CD4-positive, alpha-beta T cell treated with Interleukin-21 for 1 hour (primary cell): ENCODE measurements at places on chromosomes 7 and 10.

DNA sequence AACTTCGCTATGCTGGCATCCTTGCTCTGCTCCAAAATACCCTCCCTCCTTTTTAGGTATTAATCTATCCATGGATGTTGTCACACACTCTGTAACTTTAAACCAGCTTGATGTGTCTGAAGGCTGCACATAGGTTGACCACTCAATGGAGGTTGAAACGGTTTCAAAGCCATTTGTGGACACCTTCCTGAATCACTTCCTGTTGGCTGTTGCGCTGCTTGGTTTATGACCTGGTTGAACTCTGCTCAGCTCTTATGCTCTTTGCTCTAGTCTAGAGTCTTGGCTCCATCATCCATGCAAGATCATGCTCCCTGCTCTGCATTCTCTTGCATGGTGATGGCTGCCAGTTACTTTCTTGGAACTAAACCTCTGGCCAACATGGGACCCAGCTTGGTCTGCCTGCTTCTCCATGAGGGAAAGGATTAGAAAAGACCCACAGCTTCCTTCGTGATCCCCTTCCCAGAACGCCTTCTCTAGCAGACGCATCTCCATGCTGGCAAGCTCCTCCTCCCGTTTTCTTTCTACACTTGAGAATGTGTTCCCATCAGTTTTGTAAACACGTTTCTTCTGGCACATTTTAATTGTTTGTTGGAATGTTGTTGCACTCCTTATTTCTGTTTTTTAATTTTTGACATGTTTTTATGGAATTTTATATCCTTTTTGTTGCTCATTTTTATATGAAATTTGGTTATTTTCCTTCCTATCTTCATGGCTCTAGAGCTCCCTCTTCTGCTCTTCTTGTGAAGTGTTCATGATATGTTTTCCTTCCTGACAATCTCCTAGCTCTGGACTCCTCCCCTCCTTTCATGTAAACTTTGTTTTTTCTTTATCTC lies 149.8 kb downstream of the XPNPEP1 start:
- DNase-seq: no peak

DNA sequence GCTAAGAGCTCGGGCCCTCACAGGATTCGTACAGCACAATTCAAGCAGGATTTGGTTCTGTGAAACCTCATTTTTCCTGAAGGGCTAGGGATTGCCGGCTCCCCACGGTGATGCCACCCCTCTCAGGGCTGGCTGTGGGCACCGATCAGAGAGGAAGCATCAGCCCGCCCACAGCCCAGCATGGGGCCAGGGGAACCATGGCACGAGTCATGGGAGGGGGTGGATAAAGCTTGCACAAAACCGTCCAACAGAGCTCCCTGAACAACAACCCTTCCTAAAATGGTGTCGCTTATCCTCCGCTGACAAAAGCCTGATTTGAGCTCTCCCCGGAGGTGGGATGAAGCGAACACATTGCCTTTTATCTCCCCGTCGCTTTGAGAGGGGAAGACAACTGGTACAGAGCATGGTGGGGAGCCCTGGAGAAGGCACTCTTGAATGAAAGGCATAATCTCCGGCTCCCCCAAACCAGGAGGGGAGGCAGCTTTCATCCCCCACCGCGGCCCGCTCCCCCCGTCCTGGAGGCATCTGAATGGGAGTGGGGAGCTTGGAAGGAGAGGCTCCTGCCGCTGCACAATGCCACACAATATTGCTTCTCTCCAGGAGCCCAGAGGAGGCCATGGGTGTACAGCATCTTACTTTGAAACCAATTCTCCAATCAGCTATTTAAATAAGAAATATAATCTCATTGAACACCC lies 144.0 kb downstream of the RPS24 start:
- DNase-seq: no peak

DNA sequence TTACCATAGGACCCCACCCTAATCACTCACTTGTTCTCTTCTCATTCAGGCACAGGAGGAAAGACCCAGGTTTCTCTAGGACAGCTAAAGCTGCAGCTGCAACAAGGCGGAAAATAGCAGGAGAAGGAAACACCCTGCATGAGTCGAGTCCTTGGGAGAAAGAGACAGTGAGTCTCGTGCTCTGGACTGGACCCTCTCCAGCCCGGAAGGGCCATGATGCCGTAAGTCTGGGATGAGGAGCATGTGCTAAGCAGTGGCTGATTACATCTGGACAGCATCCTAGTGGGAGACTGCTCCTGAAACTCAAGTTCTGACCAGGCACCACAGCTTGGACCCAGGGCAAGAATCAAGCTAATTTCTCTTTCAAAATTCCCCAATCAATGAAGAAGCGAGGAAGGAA lies 39.4 kb downstream of the FBXW4 start:
- no peak for DNase-seq

GRCh38 chr10:21753497-21754270 lies 219.7 kb downstream of the MLLT10 start:
- DNase-seq: no peak

GRCh38 chr10:6671976-6672375 lies 91.9 kb upstream of the PRKCQ start:
- DNase-seq: no peak

DNA sequence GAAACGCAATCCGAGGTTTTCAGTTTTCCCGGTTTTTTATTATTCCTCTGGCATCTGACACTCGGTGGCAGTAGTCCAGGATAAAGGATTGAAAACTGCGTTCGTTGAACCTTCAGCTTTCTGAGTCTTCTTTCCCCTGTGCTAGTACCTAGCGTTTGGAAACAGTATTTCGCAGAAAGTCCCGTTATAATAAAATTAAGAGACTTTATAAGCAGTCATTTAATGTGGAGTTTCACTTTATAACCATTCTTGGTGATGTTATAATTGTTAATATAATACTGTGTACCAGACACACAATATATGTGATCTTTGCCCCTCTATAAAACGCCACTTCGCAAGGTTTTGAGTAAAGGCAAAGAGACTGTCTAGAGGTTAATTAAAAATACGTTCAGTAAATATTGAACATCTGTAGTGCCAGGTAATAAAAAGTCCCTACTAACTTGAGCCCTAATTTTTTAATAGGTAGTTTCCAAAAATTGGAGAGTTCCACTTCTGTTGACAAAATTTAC lies 874 bp downstream of the CISD1 start:
- DNase-seq: peak; percentile 9

- no peak for DNase-seq
Measured at GRCh38 chr10:123527151-123527550, 139.0 kb upstream of the GPR26 start.

GRCh38 chr10:75456122-75456521 lies 24.7 kb downstream of the LRMDA start:
- DNase-seq: no peak

DNA sequence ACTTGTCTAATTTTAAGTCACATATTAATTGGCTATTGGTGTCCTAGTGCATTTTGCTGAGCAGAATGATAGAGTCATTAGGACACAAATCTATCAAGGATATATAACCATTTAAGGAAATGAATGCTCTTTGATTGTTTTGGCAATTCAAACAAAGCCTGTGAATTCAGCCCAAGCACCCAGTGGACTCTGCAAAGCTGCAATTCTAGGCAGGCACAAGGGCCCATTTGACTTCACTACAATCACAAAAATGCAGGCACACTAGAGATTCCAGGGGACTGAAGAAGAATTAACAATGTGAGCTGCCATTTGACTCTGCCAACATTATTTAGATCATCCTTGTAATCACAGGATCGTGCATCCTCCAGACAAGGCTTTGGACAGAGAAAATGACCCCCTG lies 544.2 kb upstream of the PHF14 start:
- no peak for DNase-seq

GRCh38 chr7:1843921-1844335 lies 173.9 kb downstream of the ELFN1 start:
- DNase-seq: no peak

DNA sequence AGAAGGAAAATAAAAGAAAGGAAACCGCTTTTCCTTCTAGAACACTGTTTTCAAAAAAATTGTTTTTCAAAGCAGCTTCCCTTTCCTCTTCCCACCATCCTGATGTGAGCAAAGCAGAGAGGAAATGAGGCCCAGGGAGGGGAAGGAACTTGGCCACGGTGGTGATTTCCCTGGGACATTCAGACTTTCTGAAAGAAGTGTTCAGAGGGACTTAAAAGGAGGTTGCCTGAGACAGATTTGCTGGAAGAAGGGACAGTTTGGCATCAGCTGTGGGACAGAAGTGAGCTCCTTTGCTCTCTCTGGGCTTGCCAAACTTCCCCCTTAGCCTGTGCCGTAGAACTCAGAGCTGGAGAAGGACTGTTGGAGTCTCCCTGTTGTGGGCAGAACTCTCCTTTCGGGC lies 30.3 kb downstream of the ADCYAP1R1 start:
- no peak for DNase-seq

DNA sequence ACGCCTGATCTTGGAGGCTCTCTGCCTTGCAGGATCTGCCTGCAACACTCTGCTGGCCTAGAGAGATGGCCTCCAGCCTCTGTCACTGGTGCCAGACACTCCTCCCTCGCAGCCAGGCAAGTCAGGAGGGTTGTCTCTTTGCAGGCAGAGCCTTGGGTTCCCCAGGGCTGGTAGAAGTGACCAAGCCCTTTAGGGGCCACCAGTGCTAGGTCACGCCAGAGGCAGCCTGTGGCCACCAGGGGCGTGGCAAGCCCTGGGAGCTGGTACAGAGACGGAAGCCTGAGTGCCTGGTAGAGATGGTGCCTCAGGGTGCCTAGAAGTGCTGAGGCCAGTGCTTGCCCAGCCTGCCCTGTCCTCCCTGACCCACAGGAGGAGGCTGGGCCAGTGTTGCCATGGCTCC lies 9.1 kb downstream of the ADCYAP1R1 start:
- DNase-seq: no peak

- DNase-seq: no peak
Measured at GRCh38 chr10:35413985-35414861, 77.9 kb downstream of the CCNY start.

DNA sequence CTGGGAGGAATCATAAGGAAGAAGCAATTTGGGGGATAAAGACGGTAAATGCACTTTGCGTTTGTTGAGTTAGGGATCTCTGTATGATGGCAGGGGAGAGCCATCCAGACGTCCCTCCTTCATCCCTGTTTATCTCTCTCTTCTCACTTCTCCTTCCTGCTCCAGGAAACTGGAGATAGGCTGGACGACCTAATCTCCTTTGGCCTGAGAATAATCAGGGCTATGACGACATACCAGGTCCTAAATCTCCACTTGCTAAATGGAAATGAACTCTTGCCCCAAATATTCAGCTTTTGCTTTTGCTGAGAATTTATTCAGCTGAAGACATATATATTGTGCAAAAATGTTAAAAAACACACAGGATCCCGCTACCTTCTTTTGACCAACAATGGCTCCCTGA lies 182.9 kb upstream of the INHBA start:
- DNase-seq: no peak

DNA sequence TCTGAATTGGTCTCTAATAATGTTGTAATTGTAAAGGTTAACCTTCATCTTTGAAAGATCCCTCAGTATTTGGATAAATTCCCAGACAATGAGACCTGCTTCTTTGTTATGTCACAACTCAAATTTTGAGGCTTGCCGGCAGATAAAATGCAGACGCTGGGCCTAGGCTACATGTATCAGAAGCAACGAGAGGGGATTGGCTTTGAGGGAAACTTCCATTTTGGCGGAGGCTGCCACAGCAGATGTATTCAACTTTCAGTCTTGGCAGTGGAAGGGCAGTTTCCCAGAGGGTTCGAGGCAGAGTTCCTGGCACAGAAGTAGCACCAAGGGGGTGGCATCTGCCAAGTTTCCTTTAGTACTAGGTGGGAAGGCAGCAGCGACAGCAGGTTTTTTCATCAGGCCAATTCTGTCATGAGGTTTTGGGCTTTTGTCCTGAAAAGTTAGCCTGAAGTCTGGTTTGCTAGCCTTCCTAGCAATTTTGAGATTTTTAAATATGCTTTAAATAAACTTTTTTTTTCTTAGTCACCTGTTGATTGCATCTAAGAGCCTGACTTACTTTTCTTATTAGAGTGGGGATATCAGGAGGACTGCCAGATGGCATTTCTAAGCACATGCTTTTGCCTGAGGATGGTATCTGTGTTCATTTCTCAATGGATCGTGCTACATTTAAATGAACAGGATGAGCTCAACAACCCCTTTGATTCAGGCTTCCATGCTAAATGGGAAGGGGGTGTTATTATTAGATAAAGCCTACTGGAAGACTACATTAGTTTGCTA lies 89.5 kb upstream of the FAM3C start:
- no peak for DNase-seq

- DNase-seq: no peak
Measured at GRCh38 chr10:5624701-5625100, 41.7 kb downstream of the ASB13 start.

DNA sequence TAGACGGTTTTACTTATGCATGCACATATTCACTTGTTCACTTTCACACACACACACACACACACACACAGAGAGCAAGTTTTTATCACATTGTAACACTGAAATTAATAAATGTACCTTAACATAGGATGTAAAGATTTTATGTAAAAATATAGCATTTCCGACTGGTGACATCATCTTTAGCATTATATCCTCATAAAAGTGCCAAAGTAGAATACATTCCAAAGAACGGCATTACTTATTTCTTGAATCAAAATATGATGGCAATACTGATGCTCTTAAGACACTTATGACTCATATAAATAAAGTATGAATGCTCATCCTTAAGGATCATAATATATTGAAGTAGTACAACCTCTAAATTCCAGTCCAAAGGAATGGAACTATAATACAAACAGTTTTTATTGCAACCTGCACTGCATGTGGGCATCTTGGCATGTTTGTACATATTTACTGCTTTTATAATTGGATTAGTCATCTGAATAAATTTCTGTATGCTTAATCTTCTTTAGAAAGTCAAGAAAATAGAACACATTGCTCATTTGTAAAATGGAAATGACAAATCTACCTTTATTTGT lies 290.0 kb upstream of the SEMA3A start:
- DNase-seq: no peak

DNA sequence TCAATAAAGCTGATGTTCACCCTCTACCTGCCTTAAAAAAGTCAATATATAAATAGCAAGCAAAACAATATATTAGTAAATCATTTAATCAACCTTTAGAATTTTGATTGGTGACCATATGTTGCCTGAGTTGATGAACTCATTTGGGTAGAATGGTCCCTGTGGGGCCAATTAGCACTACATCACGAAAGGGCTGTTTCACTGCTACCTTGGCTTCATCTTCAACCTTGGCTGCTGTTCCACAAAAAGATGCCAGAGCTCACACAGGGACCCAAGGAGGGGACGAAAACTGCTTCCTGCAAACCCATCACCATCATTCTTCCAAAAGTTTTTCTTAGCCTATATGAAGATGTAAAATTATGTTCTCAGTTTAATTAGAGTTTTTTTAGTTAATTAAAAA lies 35.4 kb upstream of the HBP1 start:
- DNase-seq: no peak

GRCh38 chr10:61901829-61902444 lies 438 bp downstream of the ARID5B start:
- DNase-seq: peak; percentile 40
